Activated CD4-positive, alpha-beta T cell treated with anti-CD3 and anti-CD28 coated beads for 4 hours (primary cell): ENCODE measurements at places on chromosomes 5 and 9.

GRCh38 chr9:16653491-16654399, 216.7 kb downstream of the BNC2 start:
- DNase-seq: no peak

GRCh38 chr5:159309689-159310433, 20.4 kb downstream of the IL12B start:
- DNase-seq: no peak

DNA sequence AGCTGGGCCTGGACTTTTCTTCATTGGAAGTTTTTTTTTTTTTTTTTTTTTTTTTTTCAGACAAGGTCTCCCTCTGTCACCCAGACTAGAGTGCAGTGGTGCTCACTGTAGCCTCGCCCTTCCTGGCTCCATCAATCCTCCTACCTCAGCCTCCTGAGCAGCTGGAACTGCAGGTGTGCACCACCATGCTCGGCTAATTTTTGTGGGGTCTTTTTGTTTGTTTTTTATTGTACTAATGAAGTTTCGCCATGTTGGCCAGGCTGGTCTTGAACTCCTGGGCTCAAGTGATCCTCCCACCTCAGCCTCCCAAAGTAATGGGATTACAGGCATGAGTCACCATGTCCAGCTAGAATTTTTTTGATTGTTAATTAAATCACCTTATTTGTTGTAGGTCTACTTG, 3.6 kb downstream of the DNAJC18 start:
- DNase-seq: no peak

DNA sequence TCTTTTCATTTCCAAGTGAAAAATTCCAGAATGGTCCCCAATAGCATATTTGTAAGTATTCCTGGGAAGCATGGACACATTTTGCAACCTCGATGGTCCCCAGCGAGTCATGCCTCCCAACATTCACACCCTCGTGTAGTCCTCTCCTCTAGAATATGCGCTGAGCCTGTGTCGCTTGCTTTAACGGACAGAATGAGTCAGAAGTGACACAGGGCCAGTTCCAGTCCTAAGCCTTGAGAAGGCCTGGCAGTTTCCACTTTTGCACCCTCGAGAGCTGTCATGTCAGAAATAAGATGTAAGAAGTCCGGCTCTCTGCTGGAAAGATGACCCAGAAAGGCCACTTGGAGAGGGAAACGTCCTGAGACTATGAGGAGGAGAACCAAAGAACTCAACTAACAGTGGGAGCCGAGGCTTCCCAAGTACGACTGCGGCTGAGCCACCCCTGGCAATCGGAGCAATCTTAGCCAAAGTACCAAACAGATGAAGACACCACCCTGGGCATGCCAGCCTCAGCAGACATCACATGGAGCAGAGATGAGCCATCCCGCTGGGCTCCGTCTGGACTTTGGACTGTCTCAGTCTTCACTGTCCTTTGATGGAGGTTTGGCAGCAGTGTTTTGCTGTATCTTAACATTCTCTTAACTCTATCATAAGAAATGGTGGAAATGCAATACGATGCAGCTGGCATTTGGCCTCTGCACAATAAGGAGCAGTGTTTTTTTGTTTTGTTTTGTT, 42.6 kb upstream of the GFPT2 start:
- no peak for DNase-seq
